Renal cortical epithelial cell (primary cell): ENCODE measurements at places on chromosomes 4 and X.

GRCh38 chr4:186348433-186348832, 82.4 kb downstream of the F11 start:
- no peak for DNase-seq

DNA sequence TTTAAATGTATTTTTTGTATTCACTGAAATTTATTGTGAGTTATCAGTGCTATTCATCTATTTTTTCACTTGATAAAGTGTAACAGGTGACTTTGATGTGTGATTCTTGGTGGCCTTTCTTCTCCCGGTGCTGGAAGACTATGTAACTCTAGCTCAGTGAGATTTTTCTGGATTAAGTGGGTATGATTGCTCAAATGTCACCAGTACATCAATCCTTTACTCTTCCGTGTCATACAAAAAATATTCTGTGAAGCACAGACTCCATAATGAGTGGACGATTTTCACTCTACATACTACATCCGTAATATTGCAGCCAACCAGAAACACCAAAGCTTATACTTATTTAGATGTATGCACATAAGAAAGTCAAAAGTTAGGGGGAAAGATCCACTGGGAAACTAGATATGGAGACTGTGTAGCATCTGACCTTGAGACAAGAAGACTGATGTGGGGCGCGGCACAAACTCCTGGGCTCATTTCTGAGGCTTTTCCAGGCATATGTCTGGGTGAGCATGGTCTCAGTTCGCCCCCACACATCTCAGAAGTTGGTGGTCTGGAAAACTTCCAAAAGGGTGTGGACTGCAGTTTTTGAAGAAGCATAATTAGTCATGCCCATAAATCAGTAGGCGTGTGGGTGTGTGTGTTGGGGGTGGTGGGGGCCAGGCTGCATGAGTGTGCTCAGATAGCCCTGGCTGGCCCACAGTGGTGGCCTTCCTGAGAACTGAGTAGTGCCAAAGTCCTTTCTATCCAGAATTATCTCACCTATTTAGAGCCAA, 53.9 kb upstream of the TENM3 start:
- peak; percentile 89 for DNase-seq

- peak; percentile 38 for DNase-seq
Measured at GRCh38 chr4:142248946-142249345, 597.2 kb downstream of the INPP4B start.

GRCh38 chrX:49309401-49309981, 6.0 kb downstream of the GAGE10 start:
- peak; percentile 18 for DNase-seq

GRCh38 chr4:53863158-53863557, 201.2 kb downstream of the CHIC2 start:
- DNase-seq: no peak

GRCh38 chr4:139617702-139618490, 47.7 kb upstream of the MGST2 start:
- no peak for DNase-seq

- peak; percentile 19 for DNase-seq
Measured at GRCh38 chrX:7941390-7942042, 14.3 kb upstream of the PNPLA4 start.

GRCh38 chr4:184417802-184418511, 56.4 kb downstream of the IRF2 start:
- DNase-seq: peak; percentile 84

GRCh38 chr4:25847329-25847728, 15.5 kb downstream of the SEL1L3 start:
- DNase-seq: no peak

DNA sequence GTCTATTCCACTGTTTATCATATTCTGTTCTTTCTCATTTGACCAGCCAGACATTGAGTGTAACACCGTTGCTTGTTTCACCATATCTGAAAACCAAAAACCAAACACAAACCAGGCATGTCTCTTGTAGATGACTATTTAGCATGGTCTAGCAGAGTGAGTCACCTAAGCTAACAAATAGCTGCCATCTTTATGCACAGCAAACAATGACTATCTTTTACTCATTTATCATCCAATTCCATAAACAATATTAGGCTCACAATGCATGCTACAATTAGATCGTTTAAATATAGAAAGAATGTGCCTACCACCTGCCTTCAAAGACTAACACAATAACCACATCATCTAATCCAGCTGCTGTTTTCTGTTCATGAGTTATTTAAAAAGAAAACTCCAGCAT, 495.4 kb downstream of the PCDH19 start:
- no peak for DNase-seq

GRCh38 chr4:25803720-25804225, 59.0 kb downstream of the SEL1L3 start:
- DNase-seq: no peak

GRCh38 chr4:113997206-113997605, 17.8 kb upstream of the ARSJ start:
- DNase-seq: no peak

DNA sequence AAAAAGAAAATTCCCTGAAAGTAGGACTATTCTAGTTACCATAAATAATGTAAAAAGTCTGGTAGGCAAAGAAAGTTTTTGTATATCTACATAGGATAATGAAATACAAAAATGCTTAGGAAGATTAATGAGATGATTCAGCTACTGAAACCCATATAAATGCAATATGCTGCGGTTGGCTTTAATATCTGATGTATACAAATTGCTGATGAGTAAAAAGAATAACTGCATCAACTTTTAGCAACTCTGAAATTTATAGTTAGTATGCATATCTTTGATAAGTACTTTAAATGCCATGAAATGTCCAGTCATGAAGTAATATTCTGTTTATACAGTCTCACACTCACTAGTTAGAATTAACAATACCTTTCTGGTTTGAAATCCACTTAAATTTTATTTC, 404.8 kb downstream of the TLL1 start:
- no peak for DNase-seq

DNA sequence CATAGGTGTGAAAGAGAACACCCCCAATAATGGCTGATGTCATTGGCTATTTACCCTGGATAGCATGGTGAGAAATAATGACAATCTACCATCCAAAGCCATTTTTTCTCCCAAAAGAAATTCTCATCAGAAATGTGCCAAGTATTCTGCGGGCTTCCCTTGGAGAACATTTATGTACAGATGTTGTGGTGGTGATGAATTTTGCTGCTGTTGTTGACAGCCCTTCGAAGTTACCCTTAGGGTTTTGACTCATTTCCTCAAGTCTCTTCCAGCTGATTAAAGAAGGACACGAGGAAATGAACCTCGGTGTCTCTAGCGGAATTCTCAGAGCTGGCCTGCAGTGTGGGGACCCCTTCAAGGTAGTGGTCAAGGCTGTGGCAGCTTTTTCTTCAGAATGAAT, 3.4 kb downstream of the KIT start:
- no peak for DNase-seq

GRCh38 chrX:8815460-8816065, 14.4 kb upstream of the FAM9A start:
- DNase-seq: peak; percentile 36

- DNase-seq: peak; percentile 23
Measured at GRCh38 chrX:42247241-42247640, 323.9 kb upstream of the CASK start.

DNA sequence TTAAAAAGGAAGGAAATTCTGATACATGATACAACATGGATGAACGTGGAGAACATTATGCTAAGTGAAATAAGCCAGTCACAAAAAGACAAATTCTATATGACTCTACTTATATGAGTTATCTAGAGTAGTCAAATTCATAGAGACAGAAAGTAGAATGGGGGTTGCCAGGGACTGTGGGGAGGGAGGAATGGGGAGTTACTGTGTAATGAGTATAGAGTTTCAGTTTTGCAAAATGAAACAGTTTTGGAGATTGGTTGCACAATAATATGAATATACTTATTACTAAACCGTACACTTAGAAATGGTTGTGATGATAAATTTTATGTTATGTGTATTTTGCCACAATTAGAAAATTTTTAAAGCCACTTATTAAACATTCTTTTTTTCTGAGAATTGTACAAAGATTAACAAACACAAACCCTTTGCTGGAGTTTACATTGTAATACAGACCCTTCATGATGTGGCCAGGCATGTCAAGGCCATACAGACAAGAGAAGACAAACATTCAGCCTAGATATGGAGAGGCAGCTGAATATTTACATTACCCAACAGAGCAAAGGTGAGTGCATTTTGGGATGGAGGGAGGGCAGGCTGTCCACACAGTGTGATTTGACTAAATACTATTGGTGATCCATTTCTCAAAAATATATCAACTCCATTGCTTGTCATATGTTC, 21.2 kb upstream of the GPC3 start:
- no peak for DNase-seq

DNA sequence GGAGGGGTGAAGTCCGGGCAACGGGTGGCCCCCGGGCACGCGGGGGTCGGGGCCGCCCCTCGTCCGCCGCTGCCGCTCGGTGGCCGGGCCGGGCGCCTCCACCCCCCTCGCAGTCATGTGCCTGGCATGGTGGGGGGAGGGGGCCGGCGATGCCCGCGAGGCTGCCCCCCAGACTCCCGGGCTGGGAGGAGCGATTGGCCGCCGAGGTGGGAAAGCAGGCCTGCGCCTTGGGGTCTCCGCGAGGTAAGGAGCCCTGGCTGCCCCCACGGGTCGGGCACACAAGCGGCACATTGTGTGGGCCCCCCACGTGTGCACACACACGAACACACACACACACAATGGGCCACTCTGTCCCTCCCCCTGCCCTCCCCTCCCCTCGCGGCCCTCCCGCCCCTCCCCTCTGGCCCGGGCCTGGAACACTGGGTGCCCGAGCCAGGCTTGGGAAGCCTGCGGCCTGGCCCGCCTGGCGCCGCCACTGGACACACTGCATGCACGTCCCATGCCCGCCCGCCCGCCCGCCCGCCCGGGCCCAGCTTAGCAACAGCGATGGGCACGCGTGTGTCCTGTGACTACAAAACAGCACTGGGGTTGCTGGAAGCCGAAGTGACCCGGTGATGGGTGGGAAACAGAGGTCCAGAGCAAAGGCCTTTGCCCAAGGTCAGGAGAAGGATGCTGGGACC, 1.3 kb downstream of the SLC6A8 start:
- DNase-seq: no peak

- no peak for DNase-seq
Measured at GRCh38 chr4:140735779-140736391, 20.3 kb downstream of the TBC1D9 start.

GRCh38 chr4:144709793-144710525, 64.0 kb downstream of the HHIP start:
- DNase-seq: peak; percentile 97

GRCh38 chr4:186201535-186202230, 10.3 kb downstream of the CYP4V2 start:
- peak; percentile 26 for DNase-seq

GRCh38 chrX:148310426-148311165, 189.8 kb upstream of the AFF2 start:
- no peak for DNase-seq

DNA sequence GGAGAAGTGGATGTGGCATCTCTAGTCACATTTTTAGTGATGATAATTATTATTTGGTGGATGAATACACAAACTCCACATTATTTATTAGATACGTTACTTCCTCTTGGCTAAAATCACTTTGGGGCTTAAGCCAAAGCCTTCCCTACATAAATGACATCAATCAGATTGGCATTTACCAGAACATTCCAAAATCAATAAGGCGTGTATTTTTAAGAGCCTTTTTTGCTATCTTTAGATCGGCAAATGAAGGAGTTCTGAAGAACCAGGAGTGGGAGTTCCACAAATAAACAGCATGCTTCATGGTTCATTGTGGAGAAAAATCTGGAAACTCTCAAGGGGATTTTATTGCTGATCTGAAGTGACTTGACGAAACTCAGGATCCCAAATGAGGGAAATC, 89.7 kb downstream of the AMELX start:
- DNase-seq: no peak

- peak; percentile 83 for DNase-seq
Measured at GRCh38 chrX:115560211-115560977, 580 bp upstream of the PLS3 start.
